Fibroblast of skin of scalp (primary cell): ENCODE measurements at places on chromosomes 16 and 17.

GRCh38 chr17:6257336-6257735 lies 177.6 kb downstream of the AIPL1 start:
- peak; percentile 33 for DNase-seq

DNA sequence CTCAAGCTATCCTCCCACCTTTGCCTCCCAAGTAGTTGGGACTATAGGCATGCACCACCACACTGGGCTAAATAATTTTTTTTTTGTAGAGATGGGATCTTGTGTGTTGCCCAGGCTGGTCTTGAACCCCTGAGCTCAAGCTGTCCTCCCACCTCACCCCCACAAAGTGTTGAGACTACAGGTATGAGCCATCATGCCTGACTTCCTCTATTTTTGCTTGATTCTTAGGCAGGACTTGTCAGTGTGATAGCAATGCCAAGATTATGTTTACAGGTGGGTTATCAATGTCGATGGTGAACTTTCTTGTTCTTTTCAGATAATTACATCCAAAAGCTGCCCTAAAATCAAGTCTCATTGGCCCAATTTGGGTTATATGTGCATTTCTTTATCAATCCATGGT lies 96.9 kb downstream of the HS3ST4 start:
- no peak for DNase-seq

GRCh38 chr17:7856011-7856810 lies 1.1 kb downstream of the NAA38 start:
- DNase-seq, result no peak

DNA sequence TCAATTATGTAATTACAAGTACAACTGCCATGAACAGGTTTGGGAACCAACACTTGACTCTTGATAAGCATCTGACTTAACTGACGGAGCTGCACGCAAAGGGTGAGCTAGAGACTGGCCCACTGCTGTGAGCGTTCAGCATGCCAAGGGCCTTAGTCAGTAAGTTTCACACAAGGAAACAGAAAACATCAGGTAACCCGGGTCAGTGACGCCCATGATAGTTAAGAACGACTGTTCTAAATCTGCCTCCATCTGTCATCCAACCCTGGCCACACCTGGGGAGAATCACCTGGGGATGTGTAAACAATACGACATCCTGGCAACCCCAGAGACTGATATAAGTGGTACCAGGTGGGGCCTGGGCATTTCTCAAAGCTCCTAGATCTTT lies 12.3 kb downstream of the SMIM5 start:
- DNase-seq, result no peak

GRCh38 chr16:69270831-69271230 lies 40.3 kb upstream of the VPS4A start:
- DNase-seq, result peak; percentile 75

DNA sequence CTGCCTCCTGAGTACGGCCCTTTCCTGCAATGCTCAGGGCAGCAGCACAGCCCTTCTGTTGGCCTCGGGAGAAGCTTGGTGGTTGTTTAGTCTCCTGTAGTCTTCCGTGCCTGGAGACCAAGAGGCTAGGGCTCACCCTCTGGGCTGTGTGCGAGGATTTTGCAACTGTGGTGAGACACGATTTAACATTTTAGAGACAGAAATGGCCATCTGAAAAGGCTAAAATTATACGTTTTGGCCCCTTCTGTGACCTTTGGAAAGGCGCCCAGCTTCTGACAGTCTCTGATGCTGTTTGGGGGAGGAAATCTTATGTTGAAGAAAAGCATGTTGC lies 33.1 kb downstream of the FOXL1 start:
- peak; percentile 39 for DNase-seq

DNA sequence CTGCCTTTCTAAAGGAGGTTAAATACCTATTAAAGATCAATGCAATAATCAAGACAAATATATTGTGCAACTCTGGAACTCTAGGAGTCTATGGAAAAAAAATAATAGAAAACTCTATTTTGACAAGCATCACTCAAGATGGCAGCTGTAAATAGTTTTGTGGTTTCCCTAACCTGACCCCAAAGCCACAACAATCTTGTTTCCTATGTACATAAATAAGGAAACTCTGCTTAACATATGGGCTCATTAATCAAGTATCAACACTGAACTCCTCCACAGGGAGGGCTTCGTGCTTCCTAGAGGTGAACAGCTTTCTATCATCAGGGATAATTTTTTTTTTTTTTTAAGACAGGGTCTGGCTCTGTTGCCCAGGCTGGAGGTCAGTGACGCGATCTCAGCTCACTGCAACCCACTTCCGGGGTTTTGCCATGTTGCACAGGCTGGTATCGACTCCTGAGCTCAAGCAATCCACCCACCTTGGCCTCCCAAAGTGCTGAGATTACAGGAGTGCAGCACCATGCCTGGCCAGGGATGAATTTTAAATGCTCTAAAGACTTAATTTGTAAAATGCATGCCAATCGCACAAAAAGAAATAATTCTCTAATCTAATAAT lies 42.5 kb downstream of the ARHGAP17 start:
- no peak for DNase-seq

DNA sequence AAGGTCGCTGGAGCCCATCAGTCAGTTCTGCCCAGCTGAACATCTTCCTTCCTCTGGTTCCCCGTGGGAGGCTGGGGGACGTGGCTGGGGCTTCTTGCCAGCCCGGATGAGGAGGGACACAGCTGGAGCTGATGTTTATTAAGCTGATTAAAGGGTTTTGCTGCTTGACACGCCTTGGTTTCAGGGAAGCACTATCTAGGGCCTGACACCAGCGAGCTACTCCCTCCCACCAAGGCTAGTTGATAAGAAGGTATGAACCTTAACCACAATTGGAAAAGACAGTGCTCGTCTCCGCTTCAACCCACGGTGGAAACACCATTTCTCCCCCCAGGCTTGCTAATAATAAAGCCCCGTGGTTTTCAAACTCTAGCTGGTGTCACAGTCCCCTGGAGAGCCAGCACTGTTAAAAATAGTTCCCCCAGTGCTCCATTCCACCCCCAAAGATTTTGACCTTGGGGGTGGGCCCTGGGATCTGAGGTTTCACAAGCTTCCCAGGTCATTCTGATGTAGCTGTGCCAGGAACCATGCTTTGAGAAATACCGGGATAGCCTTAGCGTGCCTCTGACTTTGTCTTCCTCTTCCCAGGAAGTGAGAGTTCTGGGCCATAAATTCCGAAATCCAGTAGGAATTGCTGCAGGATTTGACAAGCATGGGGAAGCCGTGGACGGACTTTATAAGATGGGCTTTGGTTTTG lies 5.5 kb downstream of the DHODH start:
- DNase-seq, result no peak

DNA sequence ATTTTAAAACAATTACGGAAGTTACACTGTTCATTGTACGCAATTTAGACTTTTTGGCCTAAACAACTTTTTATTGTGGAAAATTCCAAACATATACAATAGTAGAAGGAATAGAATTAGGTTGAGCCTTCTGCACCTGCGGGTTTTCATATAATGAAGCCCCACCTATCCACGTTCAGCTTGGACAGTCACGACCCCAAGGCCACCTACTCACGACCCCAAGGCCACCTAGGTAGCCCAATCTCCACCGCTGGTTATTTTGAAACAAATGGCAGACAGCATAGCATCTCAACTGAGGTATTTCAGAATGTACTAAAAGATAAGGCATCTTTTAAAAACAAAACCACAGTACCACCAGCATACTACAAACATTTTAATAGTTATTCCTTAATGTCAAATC lies 631 bp downstream of the NLRC5 start:
- DNase-seq, result no peak

- DNase-seq, result peak; percentile 8
Measured at GRCh38 chr17:82107341-82107860, 9.4 kb upstream of the FASN start.

DNA sequence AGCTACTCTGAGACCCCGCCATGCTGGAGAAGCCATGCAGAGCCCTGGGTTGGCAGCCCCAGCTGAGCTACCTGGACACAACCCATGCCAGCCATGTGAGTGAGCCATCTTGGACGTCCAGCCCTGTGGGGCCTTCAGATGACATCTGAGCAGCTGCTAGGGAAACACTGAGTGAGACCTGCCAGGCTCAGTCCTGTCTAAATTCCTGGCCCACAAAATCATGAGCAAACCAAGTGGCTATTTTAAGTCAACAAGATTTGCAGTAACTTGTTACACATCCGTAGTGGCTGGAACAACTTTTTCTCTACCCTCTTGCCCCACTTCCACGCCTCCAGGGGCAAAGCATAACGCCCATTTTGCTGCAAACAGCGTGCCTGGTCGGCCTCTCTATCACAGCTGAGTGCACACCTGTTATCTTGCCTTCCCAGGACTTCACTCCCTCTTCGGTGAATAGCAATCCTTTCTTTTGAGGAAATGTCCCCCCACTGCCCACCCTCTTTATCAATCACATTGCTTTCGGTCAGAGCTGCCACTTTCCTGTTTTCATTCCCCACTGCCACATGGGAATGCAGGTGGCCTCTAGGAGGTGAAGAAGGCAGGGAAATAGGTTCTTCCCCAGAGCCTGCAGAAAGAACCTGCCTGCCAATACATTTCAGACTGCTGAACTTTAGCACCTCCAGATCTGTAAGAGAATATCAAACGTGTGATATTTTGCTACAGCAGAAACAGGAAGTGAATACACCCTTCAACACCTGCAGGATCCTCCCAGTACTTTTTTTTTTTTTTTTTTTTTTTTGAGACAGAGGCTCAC lies 7.4 kb upstream of the SCIMP start:
- DNase-seq, result no peak

- no peak for DNase-seq
Measured at GRCh38 chr17:27849474-27850185, 43.5 kb downstream of the LYRM9 start.

GRCh38 chr17:75848523-75849278 lies 4.5 kb upstream of the UNC13D start:
- no peak for DNase-seq

- no peak for DNase-seq
Measured at GRCh38 chr17:28698253-28698941, 13.3 kb downstream of the PROCA1 start.

GRCh38 chr16:88656291-88656980 lies 5.6 kb upstream of the CYBA start:
- DNase-seq, result no peak

DNA sequence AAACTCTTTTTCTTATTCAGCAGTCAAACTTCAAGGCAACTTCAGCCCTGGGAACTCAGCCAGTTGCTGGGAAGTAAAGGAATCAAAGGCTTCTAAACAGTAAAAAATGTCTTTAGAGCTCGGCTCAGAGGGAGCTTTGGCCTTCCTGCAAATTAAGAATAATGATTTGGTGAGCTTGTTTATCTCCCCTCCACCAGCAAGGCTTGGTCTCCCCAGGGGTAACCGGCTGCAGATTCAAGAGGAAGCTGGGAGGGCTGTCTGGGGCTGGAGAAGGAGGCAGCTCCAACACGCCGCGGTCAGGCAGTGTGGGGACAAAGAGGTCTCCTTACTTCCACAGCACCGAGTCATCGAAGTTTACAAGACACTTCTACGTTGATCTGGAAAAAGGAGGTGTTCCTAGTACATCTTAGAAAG lies 17.7 kb upstream of the DOC2B start:
- no peak for DNase-seq

GRCh38 chr17:81071761-81072741 lies 37.1 kb downstream of the BAIAP2 start:
- DNase-seq, result no peak

- no peak for DNase-seq
Measured at GRCh38 chr16:86602521-86602920, 24.2 kb downstream of the FOXL1 start.

DNA sequence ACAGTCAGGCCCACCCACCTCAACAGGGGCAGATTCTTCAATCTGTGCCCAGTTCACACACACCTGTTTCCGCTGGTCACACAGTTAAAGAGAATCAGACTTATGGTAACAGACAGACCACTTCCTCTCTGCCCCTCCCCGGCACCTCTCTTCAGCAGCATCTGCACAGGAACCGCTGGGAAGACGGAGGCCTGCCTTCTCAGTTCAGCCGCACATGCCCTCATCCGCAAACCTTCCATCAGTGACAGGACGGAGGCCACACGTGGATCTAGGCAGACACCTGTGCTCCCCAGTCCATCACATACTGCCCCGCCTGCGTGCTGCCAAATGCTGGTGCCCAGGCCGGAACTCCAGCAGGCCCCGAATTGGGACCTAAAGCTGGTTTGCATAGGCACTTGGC lies 10.3 kb downstream of the PHB1 start:
- DNase-seq, result no peak

- DNase-seq, result peak; percentile 85
Measured at GRCh38 chr17:40209404-40210093, 9.6 kb upstream of the WIPF2 start.

- DNase-seq, result peak; percentile 63
Measured at GRCh38 chr17:82349287-82349701, 9.8 kb upstream of the TEX19 start.
